ENCODE measurements at places on chromosomes 5 and 9. TPM values are rescaled to one million over a fixed set of nuclear protein-coding genes. Genes with fewer than 3 reads are reported as not detected.

The ADGRV1 gene
- polyA plus RNA-seq, result not detected

The CDH12 gene
- not detected for polyA plus RNA-seq

The SCGB3A2 gene
- not detected for polyA plus RNA-seq

The ARL10 gene
- polyA plus RNA-seq, result 2.0 TPM

The PHF24 gene
- not detected for polyA plus RNA-seq

The FRRS1L gene
- not detected for polyA plus RNA-seq

The SLC36A2 gene
- not detected for polyA plus RNA-seq

The FRMPD1 gene
- not detected for polyA plus RNA-seq

Measured in CD4-positive, CD25-positive, alpha-beta regulatory T cell (primary cell).